Panc1 (cell line): ENCODE measurements at places on chromosomes 11 and 22. TPM values are rescaled to one million over a fixed set of nuclear protein-coding genes. Genes with fewer than 3 reads are reported as not detected.
A peak's percentile ranks its signal among the peaks of the same experiment; 100 is the strongest.

The CRYAB gene
- 0.59 TPM for total RNA-seq

The PDGFB gene
- 78.0 TPM for total RNA-seq

The TMEM121B gene
- 0.44 TPM for total RNA-seq

The CYP2D6 gene
- total RNA-seq: 2.7 TPM

The LRRC32 gene
- total RNA-seq: 0.15 TPM

The PRR33 gene
- not detected for total RNA-seq

GRCh38 chr11:131977854-131978253, 607.4 kb downstream of the NTM start:
- no peaks in the 10 kb centered on the region for H3K4me1 ChIP-seq
- no peaks in the 10 kb centered on the region for H3K27me3 ChIP-seq
- DNase-seq: no peak
- no peaks in the 10 kb centered on the region for H3K36me3 ChIP-seq

GRCh38 chr11:88680806-88681205, 343.3 kb upstream of the CTSC start:
- no peaks in the 10 kb centered on the region for H3K27me3 ChIP-seq
- DNase-seq: no peak
- no peak overlapping the region for H3K27ac ChIP-seq
- no peaks in the 10 kb centered on the region for H3K36me3 ChIP-seq

DNA sequence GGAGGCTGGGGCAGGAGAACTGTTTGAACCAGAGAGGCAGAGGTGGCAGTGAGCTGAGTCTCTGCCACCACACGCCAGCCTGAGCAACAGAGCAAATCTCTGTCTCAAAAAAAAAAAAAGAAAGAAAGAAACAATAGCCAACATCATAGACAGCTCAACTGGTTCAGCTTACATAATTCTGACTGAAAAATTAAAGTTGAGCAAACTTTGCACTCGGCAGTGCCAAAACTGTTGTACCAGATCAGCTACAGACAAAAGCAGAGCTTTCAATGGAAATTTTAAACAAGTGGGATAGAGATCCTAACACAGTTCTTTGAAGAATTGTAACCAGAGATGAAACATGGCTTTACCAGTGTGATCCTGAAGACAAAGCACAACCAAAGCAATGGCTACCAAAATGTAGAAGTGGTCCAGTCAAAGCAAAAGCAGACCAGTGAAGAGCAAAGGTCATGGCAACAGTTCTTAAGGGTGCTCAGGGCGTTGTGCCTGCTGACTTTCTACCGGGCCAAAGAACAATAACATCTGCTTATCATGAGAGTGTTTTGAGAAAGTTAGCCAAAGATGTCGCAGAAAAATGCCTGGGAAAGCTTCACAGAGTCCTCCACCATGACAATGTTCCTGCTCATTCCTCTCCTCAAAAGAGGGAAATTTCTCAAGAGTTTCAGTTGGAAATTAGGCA, 59.3 kb downstream of the TTC28 start:
- H3K4me3 ChIP-seq: no peak overlapping the region
- H3K27ac ChIP-seq: no peak overlapping the region
- H3K36me3 ChIP-seq: no peaks in the 10 kb centered on the region
- H3K4me1 ChIP-seq: no peaks in the 10 kb centered on the region
- DNase-seq: no peak
- H3K27me3 ChIP-seq: no peaks in the 10 kb centered on the region

DNA sequence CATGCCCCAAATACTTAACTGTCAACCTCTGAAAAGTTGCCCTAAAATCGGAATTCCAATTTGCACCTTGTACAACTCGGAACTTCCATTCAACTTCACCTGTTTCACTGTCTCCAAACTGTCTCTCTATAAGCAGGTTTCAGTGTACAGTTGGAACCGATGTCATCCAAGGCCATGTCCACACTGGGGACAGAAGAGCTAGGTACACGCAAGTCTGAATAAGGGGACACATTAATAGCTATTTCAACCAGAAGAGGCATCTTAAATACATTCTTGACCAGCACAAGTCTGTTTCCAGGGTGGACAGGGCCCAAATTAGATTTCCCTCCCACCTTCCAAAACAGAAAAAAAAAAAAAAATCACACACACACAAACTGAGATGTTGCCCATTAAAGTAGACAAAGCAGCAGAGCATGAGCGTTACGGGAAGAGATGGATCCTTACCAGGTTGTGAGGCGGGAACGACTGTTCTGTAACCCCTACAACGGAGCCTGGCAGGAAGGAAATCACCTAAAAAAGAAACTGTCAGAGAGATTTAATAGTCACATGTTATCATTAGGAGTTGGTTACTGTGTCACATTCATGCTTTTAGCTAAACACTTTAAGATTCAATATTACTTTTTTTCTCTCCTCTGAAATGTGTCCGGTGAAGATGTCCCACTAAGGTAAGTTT, 1.7 kb downstream of the CREBZF start:
- peaks cover 38% of the 10 kb centered on the region for H3K36me3 ChIP-seq
- no peaks in the 10 kb centered on the region for H3K27me3 ChIP-seq
- H3K4me3 ChIP-seq: peak overlapping the region; percentile 68
- H3K4me1 ChIP-seq: peaks cover 39% of the 10 kb centered on the region

GRCh38 chr11:86922225-86922624, 33.0 kb downstream of the FZD4 start:
- H3K27me3 ChIP-seq: no peaks in the 10 kb centered on the region
- no peak overlapping the region for H3K27ac ChIP-seq
- DNase-seq: no peak
- no peaks in the 10 kb centered on the region; the same call in 1 of the 2 replicates for H3K4me1 ChIP-seq
- H3K4me3 ChIP-seq: no peak overlapping the region

GRCh38 chr11:131691181-131692041, 321.0 kb downstream of the NTM start:
- H3K36me3 ChIP-seq: no peaks in the 10 kb centered on the region
- H3K4me1 ChIP-seq: no peaks in the 10 kb centered on the region
- no peak overlapping the region for H3K4me3 ChIP-seq
- no peak overlapping the region for H3K27ac ChIP-seq
